ENCODE measurements at places on chromosomes 12 and 14.

GRCh38 chr12:53025250-53025649 is 19.0 kb downstream of the EIF4B start:
- DNase-seq = no peak

- DNase-seq = no peak
Measured at GRCh38 chr12:53714004-53714403, 13.2 kb downstream of the CALCOCO1 start.

GRCh38 chr12:125205386-125205785 is 140.2 kb downstream of the AACS start:
- DNase-seq = no peak

GRCh38 chr14:45210159-45210558 is 42.8 kb downstream of the MIS18BP1 start:
- DNase-seq = no peak

DNA sequence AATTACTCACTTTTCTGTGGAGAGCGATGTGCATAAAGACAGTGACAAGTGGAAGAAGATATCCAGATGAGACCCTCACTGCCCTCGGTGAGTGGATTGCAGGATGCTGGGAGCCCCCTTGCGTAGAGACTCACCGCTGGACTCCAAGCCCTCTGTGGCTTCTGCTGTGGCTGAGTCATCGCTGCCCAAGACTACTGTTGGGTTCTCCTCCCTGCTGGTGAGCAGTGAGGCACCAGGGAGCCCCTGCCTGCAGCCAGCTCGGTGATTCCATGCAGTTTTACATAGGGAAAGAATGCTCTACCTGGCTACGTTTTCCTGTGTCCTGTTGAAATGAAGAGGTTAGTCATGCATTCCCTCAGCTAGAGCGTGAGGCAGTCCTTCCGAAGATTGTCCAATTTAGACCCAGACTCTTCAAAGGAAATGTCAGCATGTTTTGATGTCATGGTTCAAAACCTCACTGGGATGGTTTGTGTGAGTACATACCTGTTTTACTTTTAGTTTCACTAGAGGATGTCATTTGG is 28.2 kb downstream of the TRAF3 start:
- peak; percentile 10 for DNase-seq

DNA sequence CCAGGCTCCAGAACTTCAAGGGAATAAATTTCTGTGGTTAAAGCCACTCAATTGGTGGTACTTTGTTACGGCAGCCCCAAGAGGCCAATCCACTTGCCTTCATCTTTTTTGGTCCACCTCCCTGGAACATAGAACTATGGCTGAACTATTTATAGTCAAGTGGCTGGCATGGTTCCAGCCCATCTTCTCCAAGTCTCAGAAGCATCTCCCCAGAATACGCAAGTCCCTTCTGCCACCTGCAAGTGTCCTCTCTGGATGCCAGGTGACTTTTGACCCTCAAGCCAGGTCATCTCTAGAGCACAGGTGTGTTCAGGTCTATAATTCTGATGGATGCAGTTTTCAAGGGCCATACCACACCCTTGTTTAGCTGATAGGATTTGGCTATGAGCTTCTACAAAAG is 371.5 kb downstream of the AACS start:
- no peak for DNase-seq

- no peak for DNase-seq
Measured at GRCh38 chr14:58709949-58710348, 72.2 kb downstream of the DACT1 start.

DNA sequence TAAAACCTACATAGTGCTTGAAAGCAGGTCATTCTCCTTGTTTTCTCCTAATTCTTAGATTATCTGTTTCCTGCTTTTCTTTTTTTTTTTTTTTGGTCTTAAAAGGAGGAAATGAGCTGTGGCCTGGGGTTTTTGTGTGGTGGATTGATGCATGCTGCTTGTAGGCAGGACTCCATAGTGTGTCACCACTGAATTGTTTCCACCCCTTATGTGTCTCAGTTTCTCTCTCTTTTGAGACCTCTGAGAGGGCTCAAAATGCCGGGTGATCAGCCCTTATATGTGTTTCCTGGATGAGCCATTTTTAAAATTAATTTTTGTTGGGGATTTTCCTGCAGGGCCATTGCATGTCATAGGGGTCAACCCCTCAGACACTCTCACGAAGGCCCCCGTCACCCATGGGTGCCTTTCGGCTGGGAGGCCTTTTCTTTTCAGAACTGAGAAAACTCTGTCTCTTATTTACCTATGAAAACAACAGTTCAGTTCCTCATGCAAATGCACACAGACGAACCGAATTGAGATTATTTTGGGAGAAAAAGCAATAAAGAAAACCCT is 32.0 kb upstream of the LRRK2 start:
- DNase-seq = no peak

DNA sequence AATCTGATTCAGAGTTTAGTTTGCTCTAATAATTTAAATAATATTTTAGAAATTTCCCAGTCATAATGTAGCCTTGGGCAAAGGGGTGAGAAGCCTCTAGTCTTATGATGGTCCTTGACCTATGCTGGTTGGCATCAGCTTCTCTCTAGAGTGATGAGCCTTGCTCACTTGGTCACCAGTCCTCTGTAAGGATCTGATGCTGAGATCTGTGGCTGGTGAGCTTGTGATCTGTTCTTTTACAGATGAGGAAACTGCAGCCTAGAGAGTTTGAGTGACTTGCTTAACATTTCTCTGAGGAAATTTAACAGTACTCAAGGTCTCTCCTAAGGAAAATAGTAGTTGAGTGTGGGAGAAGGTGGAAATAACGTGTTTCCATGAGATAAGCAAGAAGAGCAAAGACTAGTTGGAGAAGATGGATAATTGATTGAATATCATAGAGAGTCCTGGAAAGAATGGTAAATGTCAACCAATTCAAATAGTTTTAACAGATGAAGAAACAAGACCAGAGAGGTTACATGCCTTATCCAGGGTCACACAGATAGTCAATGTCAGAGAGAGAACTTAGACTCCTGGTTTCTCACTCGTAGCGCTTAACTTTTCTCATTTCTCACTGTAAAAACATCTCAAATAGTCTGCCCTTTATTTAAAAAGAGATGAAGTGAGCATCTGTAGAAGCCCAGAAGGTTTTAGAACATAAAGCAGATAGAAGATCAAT is 89.7 kb upstream of the ETV6 start:
- DNase-seq = no peak

- DNase-seq = no peak
Measured at GRCh38 chr12:77031745-77032144, 33.6 kb downstream of the E2F7 start.

GRCh38 chr12:64889434-64890216 is 65.2 kb downstream of the TBC1D30 start:
- no peak for DNase-seq

GRCh38 chr14:94548999-94549985 is 11.9 kb upstream of the SERPINA4 start:
- peak; percentile 74 for DNase-seq

- DNase-seq = no peak
Measured at GRCh38 chr14:85198001-85198400, 331.9 kb upstream of the FLRT2 start.

- peak; percentile 36 for DNase-seq
Measured at GRCh38 chr12:27592548-27592947, 68.5 kb downstream of the PPFIBP1 start.

GRCh38 chr14:98956181-98956580 is 315.8 kb downstream of the BCL11B start:
- no peak for DNase-seq

DNA sequence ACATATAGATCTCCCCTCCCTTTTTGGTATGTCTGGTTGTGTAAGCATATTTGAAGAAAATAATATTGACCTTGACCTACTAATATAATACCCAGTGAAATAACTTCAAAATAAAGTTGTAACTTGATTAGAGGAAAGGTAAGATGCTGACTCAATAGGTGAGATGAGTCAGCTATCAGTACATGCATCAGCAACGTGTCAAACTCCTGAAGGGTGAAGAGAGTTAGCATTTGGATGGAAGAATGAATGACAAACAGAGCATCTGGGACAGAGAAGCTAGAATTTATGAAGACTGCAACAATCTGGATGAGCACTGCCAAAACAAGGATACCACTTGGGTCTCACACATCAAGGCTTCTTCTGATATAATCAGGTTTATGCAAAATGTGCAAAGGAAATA is 74.9 kb downstream of the PPP2R5E start:
- no peak for DNase-seq

- DNase-seq = no peak
Measured at GRCh38 chr14:80538633-80539375, 327.5 kb upstream of the DIO2 start.

DNA sequence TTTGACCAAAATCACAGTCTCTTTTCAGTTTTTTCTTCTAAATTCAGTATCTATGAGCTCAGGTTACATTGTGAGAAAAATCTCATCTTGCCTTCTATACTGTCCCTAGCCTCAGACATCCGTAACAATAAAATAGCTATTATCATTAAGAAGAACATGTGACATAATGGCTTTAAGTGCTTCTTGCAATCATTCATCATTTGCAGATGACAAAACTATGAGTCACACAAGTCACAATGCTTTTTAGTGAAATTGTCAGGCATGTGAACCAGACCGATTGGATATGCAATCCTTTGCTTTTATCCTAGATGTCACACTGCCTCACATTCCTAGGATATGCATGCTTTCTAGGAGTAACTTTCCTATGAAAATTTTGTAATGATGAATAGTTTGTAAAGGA is 313.1 kb downstream of the SLC6A15 start:
- no peak for DNase-seq

- no peak for DNase-seq
Measured at GRCh38 chr14:50051106-50051505, 65.3 kb downstream of the VCPKMT start.

- DNase-seq = no peak
Measured at GRCh38 chr14:29757188-29757680, 170.4 kb downstream of the PRKD1 start.

- no peak for DNase-seq
Measured at GRCh38 chr12:85130646-85131045, 94.5 kb downstream of the LRRIQ1 start.

GRCh38 chr12:56632701-56633467 is 2.8 kb upstream of the BAZ2A start:
- no peak for DNase-seq

DNA sequence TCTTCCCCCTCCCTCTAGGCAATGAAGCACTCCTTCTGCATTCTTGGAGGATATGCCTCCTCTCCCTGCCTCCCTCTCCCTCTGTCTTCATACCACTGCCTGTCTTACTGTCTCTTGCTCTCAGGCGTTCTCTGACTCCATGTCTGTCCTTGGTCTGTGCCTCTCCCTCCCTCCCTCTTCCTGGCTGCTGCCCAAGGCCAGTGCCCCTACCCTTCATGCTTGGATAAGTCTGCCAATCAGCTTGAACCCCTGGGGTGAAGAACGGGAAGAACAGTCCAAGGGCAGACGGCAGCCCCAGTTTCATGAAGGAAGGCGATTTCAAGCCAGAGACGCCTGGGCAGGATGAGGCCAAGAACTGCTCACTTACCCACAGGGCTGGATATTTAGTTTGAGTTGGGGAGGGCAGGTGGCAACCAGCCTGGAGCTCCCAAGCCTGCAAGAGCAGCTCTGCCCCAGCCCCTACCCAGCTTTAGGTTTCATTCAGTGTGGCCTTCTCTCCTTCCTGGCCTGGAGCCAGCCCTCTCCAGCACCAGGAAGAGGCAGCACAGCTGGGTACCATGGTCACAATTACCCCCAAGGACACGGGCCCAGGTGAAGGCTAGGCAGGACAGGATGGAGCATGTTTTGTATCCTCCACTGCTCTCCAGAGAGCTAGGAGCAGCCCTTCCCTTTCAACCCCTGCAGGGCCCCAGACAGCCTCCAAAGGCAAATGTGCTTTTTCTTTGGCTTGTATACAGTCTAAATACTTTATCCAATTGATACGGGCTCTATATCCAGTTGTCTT is 35.8 kb upstream of the LTBP2 start:
- DNase-seq = peak; percentile 68

DNA sequence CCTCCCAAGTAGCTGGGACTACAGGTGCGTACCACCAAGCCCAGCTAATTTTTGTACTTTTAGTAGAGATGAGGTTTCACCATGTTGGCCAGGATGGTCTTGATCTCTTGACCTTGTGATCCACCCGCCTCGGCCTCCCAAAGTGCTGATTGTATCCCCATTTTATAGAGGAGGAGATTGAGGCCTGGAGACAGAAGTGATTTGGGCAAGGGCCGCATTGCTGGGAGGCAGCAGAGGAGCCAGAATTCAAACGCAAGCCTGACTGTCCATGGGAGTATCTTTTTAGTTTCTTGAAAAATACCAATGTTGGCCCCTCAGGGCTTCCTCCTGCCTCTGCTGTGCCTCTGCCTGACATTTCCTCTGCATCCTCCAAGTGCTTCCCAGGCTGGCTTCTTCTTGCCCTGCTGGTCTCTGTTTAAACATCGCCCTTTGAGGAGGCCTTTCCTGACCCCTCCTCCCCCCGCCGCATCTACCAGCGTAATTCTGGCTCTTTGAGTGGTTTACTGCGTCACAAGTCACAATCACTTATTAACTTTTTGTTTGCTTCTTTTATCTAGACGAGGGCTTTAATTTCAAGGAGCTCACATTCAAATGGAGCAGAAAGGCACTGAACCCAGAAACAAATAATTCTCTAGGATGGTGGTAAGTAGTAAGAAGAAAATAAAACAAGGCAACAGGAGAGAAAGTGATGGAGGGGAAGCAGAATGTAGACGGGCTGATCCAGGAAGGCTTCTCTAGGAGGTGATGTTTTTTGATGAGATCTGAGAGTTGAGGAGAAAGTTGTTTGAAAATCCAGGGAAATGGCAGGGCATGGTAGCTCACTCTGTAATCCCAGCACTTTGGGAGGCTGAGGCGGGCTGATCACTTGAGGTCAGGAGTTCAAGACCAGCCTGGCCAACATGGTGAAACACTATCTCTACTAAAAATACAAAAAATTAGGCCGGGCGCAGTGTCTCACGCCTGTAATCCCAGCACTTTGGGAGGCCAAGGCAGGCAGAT is 91.0 kb upstream of the MED13L start:
- DNase-seq = no peak

- DNase-seq = no peak
Measured at GRCh38 chr12:120674097-120674636, 12.8 kb upstream of the MLEC start.
